ENCODE measurements at places on chromosomes 5 and 9.

- no peak for DNase-seq
These were observed 263.6 kb upstream of the PTGER4 start for GRCh38 chr5:40416098-40416497.

- no peak for DNase-seq
These were observed 12.8 kb downstream of the B4GALT1 start for GRCh38 chr9:33154371-33154770.

GRCh38 chr5:176436656-176437055, 11.5 kb upstream of the FAF2 start:
- no peak for DNase-seq

DNA sequence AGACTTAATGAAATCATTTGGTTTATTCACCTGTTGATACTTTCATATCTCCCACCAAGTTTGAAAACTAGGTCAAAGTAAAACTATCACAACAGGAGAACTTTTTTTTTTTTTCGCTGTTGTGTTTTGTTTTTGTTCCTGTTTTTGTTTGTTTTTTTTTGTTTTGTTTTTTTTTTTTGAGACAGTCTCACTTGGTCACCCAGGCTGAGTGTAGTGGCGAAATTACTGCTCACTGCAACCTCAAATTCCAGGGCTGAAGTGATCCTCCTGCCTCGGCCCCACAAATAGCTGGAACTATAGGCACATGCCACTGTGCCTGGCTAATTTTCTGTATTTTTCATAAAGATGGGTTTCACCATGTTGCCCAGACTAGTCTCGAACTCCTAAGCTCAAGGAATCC, 49.3 kb downstream of the MLLT3 start:
- no peak for DNase-seq

Measured in activated CD8-positive, alpha-beta memory T cell treated with anti-CD3 and anti-CD28 coated beads, Interleukin-2, amount 50 U/mL, for 4 hours (primary cell).